WERI-Rb-1 (cell line): ENCODE measurements at places on chromosomes 13 and 19.

- peak; percentile 82 for DNase-seq
Observed at GRCh38 chr13:25249001-25249543, 38.2 kb downstream of the MTMR6 start.

DNA sequence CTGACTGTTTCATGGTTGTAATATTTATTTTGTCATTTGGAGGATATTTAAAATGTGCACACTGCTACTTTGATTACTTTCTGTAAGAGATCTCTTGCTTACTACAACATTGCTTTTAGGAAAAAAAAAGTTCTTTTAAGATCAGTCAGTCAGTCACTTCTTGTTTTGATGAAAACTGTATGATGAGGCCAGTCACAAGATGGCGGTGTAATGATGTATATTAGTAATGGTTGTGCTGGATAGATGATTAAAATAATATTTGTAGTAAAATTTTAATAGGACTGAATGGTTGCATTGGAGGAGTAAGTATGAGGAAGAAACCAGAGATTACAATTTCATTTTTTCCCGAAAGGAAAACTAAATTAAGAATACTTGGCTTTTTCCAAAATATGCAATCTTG lies 2411.1 kb downstream of the PCDH9 start:
- no peak for DNase-seq

GRCh38 chr13:48561466-48562235 lies 28.8 kb upstream of the RCBTB2 start:
- DNase-seq, result no peak

DNA sequence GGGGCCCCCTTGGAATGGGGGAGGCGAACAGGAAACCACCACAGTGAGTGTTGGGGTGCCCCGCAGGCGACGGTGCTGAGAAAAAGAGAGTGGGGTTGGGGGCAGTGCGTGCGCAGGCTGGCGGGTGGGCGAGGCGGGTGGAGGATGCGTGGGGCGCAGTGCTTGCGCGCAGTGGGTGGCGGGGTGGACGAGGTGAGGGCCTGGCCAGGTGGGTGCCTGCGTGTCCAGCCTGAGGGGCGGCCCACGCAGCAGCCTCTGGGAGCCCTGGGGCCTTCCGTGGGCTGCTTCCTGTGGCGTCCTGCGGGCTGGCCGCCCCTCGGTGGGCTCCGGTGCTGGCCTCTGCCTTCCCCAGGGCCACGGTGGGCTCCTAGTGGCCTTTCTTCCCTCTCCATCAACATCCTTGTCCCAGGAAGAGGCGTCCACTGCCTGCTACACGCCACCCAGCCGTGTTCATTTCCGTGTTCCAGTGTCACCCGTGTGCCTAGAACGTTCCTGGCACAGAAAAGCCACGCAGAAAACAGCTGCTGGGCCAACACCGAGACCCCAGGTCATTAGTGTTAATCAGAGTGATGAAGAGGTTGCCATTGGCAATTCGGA lies 7.1 kb downstream of the ATP11A start:
- DNase-seq, result no peak

- no peak for DNase-seq
Observed at GRCh38 chr13:109148243-109148642, 518.8 kb downstream of the MYO16 start.

DNA sequence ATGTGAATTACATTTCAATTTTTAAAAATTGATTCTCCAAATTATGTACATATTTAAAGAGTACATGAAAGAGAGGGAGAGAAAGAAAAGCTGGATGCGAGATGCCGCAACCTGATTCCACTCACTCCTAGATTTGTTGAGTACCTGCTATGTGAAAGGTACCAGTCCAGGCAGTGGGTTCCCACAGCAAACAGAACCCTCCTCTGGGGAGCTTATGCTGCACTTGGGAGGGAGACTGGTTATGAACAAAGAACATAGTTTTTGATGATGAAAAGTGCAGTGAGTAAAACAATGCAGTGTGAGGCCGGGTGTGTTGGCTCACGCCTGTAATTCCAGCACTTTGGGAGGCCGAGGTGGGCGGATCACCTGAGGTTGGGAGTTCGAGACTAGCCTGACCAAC lies 43.4 kb downstream of the ACTN4 start:
- DNase-seq, result no peak

DNA sequence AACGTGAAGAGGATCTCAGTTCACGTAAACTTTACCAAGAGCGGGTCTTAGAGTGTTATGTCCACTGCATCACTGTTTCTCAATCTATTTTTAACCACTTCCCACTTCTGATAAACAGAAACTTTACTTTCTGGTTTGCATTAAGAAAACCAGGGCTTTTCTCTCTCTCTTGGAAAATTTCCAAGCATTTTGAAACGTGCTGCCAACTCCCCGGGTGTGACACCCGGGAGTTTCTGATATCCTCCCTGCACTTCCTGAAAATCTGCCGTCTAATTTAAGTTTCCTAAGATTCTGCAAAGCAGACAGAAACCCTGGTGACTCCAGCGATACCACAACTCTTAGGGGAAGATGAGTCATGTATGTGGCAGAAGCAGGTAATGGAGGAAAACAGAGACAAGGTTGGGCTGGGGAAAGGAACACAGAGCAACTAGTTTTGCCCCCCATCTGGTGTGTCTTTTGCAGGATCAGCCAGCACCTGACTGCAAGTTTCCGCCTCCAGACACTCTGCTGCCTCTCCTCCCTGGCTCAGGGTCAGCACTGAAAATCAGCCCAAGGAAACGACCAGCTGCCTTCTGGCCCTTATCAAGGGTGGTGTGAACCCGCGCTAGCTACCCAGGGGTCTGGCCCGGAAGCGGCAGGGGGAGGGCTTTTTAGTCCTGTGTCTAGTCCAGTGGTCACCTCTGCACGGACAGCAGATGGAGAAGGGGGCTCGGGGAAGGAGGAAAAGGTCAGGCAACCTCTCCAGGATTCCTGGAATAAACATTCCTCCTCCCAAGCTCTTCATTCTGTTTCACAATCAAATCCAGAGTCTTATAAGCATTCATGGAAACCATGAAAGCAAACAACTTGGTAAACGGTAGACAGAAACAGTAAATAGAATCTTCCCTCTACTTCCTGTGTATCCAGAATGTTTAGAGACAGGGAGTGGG lies 11.3 kb upstream of the FFAR2 start:
- peak; percentile 29 for DNase-seq

GRCh38 chr13:74794147-74794546 lies 659.9 kb upstream of the KLF12 start:
- DNase-seq, result peak; percentile 10

GRCh38 chr19:48290401-48290770 lies 20.5 kb downstream of the ZNF114 start:
- DNase-seq, result no peak

GRCh38 chr13:80586356-80586755 lies 245.4 kb upstream of the SPRY2 start:
- DNase-seq, result no peak

DNA sequence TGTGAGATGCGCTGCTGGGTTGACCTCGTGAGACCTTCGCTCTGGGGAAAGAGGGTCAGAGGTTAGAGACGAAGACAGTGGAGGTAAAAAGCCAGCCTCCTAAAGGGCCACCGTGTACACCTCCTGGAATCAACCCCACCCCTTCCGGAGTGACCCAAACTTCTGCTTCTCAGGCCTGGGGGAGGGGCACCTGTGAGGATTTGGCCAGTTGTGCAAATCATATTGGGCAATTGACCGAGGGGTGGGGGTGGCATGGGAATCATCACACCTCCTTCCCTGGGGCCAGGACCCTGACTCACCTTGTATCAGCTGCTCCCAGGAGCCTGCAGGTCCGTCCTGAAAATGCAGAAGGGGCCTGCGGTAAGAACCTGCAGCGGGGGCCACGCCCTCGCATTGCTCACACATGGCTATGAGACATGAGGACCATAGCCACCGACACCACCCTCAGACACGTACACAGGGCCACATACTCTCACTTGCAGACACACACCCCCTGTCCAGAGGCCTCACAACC lies 2.8 kb downstream of the TNFSF14 start:
- no peak for DNase-seq

DNA sequence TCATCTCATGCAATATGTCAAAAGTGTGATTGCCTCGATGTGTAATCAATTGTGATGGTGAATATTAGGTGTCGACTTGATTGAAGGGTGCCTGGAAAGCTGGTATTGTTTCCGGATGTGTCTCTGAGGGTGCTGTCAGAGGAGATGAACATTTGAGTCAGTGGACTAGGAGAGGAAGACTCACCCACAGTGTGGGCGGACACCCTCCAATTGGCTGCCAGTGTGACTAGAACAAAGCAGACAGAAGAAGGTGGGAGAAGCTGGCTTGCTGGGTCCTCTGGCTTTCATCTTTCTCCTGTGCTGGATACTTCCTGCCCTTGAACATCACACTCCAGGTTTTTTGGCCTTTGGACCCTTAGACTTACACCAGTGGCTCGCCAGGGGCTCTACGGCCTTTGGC lies 15.5 kb upstream of the CABP5 start:
- no peak for DNase-seq

DNA sequence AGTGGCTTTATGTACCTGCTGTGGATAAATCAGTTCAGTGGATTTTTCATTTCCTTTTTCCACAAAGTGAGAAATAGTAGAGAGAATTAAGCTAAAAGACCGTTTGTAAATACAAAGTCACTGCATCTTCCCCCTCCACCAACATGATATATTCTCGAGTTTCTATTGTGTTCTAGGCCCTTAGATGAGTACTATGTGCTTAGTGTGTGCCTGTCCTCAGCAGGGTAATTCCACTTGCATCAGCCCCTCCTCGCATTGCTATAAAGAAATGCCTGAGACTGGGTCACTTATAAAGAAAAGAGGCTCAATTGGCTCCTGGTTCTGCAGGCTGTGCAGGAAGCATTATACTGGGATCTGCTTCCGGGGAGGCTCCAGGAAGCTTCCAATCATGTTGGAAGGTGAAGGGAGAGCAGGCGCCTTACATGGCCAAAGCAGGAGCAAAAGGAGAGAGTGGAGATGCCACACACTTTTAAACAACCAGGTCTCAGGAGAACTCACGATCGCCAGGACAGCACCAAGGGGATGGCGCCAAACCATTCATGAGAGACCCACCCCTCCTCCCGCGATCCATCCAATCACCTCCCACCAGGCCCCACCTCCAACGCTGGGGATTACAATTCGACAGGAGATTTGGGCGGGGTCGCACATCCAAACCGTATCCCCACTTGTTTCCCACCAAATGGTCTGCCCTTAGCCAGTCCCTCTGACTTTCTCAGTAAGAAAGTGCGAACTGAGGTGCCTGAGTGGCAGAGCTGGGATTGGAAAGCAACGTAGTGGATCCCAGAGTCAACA lies 102.3 kb upstream of the ABCC4 start:
- no peak for DNase-seq

DNA sequence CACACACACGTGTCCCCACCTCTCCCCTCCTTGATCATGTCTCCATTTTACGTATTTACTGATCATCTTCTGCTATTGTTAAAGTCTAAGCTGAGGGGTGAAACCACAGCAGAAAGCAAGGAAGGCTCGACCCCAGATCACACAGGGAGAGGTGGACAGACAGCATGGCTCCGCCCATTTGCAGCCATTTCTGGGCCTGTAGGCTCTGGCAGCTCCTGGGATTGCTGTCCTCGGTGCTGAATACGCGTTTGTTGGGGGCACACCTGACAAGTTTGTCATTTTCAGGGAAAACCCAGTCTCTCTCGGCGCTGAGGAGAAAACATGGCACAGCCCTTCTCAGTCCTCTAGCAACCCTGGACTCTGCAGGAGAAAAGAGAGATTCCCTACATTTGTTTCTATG lies 8.0 kb downstream of the TMEM86B start:
- no peak for DNase-seq

GRCh38 chr13:31790992-31791391 lies 51.7 kb downstream of the RXFP2 start:
- DNase-seq, result no peak

GRCh38 chr13:34730961-34731360 lies 211.1 kb upstream of the NBEA start:
- DNase-seq, result no peak

DNA sequence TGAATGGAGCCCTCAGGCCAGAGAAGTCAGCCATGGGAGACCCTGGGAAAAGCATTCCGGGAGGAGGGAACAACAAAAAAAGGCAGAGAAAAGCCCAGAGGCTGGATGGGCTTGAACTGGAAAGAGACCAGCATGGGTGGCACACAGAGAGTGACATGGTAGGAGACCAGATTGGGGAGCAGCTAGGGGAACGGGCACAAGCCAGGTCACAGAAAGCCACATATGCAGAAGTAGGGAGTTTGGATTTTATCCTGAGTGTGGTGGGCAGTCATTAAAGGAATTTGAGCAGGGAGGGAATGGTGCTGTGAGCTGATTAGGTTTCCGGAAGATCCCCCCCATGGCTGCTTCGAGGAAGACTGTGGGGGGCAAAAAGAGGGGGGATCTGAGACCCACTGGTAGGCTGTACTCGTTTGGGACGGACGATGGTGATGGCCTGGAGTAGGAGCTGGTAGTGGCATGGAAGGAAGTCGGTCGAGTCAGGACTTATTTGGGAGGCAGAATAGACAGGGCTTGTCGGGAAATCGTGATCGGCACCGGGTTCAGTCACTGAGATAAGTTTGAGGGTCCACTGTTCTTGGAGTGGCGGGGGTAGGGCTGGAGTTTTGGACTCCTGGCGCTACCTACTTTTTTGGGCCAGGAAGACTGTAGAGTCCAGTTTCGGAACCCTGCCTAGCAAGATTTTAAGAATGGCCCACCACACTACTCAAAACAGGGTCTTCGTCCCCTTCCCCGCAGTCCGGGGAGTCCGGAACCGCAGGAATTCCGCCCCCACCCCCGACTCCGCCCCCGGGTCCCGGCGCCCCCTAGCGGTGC lies 949 bp downstream of the SERTAD1 start:
- no peak for DNase-seq
